ENCODE measurements at places on chromosomes 16 and 17.
A peak's percentile ranks its signal among the peaks of the same experiment; 100 is the strongest.

DNA sequence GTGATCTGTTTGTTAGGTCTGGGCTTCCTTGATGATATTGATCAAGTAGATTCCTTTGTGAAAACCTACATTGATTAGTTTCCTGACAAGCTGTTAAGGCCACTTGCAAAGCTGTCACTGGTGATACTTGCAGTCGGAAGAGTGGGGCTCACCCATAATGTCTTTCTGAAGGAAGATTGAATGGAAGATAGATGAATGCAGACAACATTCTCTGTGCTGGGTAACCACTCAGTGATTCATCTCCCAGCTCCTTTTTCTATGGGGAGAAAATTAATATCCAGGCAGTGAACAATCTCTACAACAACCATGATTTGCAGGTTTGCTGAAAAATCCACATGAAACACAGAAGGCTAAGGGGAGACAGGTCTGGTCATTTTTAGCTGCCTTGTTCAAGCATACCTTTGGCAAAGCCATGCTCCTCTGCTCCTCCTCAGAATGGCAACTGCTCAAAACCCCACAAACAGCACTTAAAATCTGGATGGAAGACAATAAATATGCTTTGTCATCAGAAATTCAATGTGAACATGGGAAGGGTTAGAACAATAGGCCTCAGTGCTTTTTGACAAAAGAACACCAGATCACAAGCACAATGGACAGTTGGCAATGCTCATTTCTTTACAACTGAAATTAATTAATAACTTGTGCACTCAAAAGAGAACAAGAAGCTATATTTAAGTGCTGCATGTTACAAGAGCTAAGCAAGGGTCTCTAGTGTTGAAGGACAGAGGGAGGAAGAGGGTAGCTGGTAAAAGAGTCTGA is 495.4 kb downstream of the TOX3 start:
- DNase-seq: no peak

- no peak for DNase-seq
These were observed 7.8 kb upstream of the SRL start for GRCh38 chr16:4249530-4250308.

DNA sequence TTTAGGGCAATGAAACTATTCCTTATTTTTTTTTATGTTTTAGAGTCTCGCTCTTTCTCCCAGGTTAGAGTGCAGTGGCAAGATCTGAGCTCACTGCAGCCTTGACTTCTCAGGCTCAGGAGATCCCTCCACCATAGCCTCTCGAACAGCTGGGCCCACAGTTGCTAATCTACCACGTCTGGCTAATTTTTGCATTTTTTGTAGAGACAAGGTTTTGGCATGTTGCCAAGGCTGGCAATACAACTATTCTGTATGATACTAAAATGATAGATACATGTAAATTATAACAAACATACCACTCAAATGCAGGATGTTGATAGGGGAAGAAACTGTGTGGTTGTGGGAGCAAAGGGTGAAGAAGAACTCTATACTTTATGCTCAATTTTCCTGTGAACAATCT is 401.3 kb downstream of the ZFHX3 start:
- no peak for DNase-seq

DNA sequence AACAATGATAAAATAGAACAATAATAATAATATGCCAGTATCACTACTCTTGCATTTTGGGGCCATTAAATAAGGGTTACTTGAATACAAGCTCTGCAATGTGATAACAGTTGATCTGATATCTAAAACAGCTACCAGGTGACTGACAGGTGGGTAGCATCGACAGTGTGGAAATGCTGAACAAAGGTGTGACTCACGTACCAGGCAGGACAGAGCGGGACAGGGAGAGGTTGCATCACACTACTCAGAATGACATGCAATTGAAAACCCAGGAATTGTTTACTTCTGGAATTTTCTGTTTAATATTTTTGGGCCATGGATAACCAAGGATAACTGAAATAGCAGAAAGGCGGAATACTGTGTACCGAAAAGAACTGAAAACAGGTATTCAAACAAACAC is 15.8 kb upstream of the ZNF19 start:
- no peak for DNase-seq

DNA sequence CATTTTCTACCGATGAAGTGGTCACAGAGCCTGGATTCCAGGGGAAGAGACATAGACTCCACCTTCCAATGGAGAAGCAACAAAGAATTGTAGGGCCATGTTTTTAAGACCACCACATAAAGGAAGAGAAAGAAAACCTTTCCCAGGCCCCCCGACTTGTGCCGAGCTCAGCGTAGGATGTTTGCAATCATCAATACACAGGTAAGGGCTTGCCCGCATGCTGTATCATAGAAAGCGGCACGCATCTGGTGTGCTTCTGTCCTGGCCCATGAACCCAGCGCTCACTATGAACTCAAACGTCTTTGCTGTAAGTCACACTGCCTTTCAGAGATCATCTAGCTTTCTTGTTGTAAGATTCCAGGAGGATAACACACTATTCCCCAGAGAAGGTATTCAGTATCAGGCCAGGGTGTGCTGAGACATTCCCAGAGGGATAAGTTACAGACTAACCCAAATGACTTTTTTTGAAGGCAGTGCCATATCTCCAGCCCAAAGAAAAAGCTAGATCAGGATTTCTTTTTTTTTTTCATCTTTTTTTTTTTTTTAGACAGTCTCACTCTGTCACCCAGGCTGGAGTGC is 79.5 kb upstream of the RPL38 start:
- DNase-seq: no peak

- DNase-seq: no peak
These were observed 215.5 kb upstream of the RPL38 start for GRCh38 chr17:73987845-73988509.

DNA sequence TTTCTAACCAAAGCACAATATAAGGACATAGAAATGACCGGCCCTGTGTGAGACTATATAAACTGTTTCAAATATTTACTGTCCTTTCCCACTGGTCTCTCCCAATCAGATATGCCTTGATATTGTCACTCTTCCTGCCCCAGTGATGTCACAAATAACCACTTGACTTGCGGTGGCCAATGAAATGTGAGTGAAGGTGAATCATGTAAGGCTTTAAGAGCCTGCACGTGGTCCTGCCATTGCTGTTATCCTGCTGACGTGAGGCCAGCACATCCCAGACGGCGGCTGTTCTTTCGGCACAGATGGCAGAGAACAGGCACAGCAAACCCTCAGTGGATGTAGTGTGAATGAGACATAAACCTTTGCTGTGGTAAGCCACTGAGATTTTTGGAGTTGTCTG is 5.4 kb upstream of the KLHL11 start:
- no peak for DNase-seq

DNA sequence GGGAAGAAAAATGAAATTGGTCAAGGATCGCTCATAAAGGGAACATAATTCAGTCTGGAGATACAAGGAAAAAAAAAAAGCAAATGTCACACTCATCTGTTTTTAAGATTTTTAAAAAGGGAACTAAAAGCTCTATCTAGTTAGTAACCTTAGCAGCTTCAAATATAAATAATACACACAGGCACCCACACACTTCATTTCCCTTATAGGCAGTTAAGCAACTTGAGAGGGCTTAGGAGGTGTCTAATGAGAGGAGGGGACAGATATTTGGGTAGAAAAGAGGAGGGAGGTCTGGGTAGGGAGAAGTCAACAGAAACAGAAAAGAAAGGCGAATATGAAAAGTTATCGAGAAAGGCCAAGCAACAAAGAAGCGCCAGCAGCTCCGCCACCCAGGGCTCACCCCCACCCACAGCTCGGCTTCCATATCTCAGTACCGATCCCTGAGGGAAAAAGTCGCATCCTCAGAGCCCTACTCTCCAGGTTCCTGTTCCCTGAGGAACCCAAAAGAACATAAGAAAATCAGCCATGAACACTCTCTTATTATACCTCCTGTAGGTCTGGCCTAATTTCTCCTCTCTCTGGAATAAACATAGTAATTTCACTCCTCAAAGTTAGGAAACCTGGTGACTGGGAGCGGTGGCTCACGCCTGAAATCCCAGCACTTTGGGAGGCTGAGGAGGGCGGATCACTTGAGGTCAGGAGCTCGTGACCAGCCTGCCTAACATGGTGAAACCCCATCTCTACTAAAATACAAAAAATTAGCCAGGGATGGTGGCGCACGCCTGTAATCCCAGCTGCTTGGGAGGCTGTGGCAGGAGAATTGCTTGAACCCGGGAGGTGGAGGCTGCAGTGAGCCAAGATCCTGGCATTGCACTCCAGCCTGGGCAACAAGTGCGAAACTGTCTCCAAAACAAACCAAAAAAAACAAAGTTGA is 69.6 kb upstream of the RCVRN start:
- DNase-seq: no peak

DNA sequence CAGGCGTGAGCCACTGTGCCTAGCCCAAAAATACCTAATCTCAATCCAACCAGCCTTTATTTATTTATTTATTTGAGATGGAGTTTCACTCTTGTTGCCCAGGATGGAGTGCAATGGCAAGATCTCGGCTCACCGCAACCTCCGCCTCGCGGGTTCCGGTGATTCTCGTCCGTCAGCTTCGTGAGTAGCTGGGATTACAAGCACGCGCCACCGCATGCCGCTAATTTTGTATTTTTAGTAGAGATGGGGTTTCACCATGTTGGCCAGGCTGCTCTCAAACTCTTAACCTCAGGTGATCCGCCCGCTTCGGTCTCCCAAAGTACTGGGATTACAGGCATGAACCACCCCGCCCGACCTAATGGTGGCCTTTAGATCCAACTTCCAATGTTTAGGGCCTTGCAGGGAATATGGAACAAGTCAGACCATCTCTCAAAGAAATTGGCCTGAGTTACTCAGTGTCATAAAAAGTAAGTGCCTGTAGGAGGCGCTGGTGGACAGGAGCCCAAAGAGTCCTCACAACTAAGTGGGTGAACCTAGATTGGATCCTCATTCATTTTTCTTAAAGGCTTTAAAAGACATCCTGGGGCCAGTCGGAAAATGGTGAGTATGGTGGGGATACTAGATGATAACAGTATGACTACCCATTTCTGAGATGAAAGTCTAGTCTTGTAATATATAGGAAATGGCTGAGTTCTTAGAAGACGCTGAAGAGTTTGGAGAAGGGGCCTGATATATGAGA is 4.6 kb downstream of the ZSCAN10 start:
- DNase-seq: peak; percentile 61

GRCh38 chr17:1872254-1872653 is 42.4 kb downstream of the RPA1 start:
- DNase-seq: no peak

DNA sequence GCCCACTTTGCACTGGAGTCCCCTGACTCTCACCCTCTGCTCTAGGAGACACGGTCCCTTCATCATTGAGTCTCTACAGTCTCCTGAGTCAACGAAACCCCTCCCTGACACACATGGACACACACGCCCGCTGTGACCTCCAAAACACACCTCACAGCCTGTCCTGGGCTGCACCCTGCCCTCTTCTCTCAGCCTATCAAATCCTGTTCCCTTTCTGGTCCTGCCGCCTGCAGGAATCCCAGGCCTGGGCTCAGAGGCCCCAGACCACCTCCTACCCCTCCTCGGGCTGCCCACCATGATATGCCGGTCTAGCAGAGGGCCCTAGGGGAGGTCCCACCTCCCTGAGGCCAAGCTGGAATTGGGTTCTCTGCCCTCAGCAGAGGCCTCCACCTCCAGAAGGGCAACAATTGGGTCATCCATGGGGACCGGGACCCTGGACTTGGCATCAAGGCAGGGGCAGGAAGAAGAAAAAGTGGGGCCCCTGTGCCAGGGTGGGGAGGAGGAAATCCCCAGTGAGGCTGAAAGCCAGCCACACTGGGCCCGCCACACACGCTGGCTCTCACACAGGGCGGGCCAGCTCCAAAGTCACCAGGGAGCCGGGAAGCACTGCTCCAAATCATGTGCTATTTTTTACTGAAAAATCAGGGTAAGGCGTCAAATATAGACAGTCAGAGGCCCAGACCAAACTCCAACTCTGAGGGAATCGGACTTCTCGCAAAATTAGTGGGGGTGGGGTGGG is 3.4 kb downstream of the PPP1R9B start:
- no peak for DNase-seq

GRCh38 chr16:89720813-89721545 is at the start of the genes VPS9D1 and ZNF276:
Gene VPS9D1 (minus strand): TSS chr16:89720898. CDS start chr16:89720861, 37 bp downstream.
Gene ZNF276 (plus strand): TSS chr16:89721537. CDS start chr16:89721641, 104 bp downstream.
- peak; percentile 80 for DNase-seq

GRCh38 chr16:25093208-25094061 is 18.1 kb upstream of the LCMT1 start:
- no peak for DNase-seq

- DNase-seq: no peak
These were observed 86.4 kb downstream of the CBLN1 start for GRCh38 chr16:49195237-49195548.

GRCh38 chr16:24163935-24164334 is 92.2 kb upstream of the CACNG3 start:
- no peak for DNase-seq

GRCh38 chr16:23902034-23902747 is 66.4 kb downstream of the PRKCB start:
- DNase-seq: no peak

DNA sequence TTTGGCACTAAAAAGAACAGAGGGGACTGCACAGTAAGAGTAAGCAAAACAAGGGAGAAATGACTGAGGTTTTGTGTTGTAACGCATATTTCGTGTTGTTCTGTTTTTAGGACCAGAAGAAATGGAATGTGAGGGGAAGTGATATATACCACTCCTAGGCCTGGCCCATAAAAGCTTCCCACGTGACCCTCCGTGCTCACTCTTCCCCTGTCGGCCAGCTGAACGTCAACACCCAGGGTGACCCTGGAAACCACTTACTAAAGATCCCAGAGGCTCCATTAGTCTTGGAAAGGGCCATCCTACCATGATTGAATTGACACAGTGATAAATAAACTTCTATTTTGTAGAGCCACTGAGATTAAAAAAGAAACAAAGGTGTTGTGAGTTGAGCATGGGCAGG is 79.8 kb downstream of the HELZ start:
- no peak for DNase-seq

DNA sequence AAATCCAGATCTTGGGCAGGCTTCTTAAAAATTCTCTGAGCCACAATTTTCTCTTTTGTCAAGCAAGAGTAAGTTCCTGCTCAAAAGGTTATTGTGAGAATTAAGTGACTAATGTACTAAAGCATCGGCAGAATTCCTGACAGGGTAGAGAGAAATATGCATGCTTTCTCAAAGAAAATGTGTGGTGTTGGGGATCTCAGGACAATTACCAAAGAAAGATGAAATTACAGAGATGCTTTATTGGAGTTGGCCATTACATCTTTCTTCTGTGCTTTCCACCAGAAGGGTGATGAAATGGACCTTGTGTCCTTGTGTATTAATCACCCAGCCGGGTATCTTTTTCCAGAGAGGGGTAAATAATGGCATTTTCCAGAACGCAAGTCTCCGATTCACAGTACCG is 1.7 kb upstream of the USP43 start:
- DNase-seq: peak; percentile 28

- no peak for DNase-seq
These were observed 142.6 kb upstream of the CACNG5 start for GRCh38 chr17:66692421-66692690.

DNA sequence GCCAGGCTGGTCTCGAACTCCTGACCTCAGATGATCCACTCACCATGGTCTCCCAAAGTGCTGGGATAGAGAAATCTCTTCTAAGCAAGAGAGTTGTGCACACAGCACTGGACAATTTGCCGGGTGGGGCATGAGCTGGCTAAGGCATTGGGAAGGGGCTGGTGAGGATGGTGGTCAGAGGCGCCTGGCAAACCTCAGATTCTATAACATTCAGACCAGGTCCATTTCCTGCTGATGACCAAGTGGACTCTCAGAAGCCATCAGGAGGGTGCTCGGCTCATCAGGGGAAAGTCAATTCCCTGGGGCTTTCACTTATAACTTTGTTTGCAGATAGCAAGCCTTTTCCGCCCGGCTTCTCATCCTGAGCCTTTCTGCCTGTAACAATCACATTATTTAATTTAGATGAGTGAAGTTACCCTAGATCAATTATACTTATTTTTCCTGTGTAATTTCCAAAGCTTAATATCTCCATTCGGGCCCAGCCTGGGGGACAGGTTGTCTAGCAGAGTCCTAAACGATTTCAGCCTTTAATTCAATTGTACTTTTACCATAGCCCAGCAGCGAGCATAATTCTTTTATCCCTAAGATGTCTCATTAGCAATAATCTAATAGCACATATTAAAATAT is 15.0 kb upstream of the SLC6A2 start:
- no peak for DNase-seq

Data from choroid plexus epithelial cell (primary cell).